ENCODE measurements at places on chromosomes 13 and 19.

GRCh38 chr13:66506979-66507378, 723.2 kb downstream of the PCDH9 start:
- DNase-seq, result no peak

- peak; percentile 95 for DNase-seq
These were observed 36.0 kb upstream of the NEK3 start for GRCh38 chr13:52195401-52195837.

DNA sequence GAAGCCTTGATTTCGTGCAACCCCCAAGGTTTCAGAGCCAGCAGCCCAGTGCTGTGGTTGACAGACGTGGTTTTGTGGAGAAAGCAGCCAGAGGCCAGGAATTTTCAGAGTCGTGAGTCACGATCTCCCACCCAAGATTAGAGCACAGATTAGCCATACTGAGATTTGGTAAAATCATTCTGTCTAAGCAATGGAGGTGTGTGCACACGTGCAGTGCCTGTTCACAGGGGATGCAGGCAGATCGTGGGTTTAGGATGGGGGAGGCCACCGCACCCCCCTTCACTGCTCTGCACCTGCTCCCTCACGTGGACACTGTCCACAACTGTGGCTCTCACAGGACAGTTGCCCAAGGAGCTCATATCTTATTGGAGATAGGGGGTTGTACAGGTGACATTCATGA, 46.6 kb upstream of the GPR183 start:
- no peak for DNase-seq

GRCh38 chr13:108855737-108856387, 226.5 kb downstream of the MYO16 start:
- DNase-seq, result no peak

GRCh38 chr19:40270362-40271089, 14.6 kb downstream of the AKT2 start:
- DNase-seq, result no peak

DNA sequence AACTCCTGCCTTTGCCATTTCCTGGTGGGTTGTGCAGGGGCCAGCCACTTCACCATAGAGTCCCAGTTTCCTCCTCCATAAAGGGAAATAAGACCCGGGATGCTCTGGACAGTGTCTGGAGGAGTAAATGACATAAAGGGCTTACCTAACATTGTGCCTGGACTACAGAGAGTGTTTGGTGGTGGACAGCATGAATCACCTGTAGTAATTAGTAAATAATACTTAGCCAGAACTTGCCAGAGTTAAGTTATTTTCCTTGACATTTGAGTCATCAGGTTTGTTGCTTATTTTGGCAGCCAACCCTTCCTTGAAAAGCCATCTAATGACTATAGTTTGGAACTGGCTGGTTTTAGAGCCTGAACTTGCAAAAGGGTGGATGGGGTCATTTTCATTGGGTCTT, 159.2 kb downstream of the SLC7A1 start:
- DNase-seq, result no peak

DNA sequence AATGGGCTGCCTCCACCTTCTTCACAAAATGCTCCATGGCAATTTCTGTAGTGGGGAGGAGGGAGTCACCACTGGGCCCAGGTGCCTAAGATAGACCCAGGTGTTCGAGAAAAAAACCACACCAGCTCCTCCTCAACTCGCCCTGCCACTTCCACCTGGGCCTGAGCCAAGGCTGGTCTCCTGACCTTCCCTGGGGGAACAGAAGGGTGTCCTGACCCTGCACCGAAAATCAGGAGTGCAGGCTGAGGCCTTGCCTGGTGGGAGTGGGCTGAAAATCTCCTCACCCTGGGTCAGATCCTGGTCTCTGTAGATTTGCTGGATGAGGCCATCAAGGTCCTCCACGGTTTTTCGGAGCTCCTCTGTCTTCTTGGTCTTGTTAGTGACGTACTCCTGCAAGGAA, 17.6 kb upstream of the AKAP8 start:
- no peak for DNase-seq

- DNase-seq, result no peak
These were observed 494.8 kb upstream of the SLITRK1 start for GRCh38 chr13:84377106-84377505.

- no peak for DNase-seq
These were observed 5.1 kb upstream of the PCDH9 start for GRCh38 chr13:67235265-67235664.

DNA sequence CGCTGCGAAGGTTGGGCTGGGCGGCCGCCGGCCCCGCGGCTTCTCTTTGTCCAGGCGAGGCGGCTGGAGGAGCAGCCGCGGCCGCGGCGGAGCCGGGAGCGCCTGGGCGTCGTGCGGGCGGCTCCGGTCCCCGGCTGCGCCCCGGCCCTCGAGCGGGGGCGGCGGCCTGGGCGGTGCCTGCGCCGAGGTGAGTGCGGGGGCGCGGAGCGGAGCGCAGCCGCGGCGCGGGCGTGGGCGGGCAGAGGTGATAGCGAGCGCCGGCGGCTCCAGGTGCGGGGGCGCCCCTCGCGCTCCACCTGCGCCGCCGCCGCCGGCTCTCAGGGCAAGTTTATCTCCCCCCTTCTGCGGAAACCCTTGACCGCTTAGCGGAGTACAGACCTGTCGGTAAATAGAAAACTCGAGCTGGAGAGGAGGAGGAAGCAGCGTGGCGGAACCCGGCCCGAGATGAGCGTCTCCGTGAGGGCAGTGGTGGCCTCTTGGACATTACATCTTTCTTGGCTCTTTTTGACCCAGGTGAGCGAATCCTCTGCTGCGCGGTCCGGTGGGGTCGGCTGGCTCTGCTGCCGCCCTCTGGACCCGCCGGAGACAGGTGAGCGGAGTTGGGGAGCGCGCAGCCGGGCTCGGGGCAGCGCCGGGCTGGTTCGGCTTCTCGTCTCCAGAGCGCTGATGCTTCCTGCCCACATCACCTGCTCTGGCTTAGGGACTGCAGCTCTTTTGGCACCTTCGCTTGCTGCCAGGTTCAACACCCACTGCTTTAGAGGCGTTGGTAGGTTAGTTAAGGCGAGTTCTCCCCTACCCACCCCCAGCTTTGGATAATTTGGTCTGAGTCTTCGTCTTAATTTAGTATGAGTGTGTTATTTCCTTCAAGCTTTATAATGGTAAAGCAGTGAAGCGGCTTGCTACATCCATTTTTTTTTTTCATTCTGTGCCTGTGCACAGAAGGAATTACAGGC, at the start of gene MTUS2:
MTUS2 (plus strand) TSS at position 241 of the 953 bp plus-strand sequence.
- DNase-seq, result peak; percentile 45

GRCh38 chr19:36111200-36111539, 227 bp downstream of the OVOL3 start:
- DNase-seq, result no peak

GRCh38 chr19:18364826-18365528, 21.0 kb upstream of the GDF15 start:
- DNase-seq, result peak; percentile 94

All from kidney (tissue), 22 donors.